ENCODE measurements at places on chromosomes 11 and 22.

GRCh38 chr11:118837868-118838267, 45.8 kb upstream of the CXCR5 start:
- DNase-seq = no peak

DNA sequence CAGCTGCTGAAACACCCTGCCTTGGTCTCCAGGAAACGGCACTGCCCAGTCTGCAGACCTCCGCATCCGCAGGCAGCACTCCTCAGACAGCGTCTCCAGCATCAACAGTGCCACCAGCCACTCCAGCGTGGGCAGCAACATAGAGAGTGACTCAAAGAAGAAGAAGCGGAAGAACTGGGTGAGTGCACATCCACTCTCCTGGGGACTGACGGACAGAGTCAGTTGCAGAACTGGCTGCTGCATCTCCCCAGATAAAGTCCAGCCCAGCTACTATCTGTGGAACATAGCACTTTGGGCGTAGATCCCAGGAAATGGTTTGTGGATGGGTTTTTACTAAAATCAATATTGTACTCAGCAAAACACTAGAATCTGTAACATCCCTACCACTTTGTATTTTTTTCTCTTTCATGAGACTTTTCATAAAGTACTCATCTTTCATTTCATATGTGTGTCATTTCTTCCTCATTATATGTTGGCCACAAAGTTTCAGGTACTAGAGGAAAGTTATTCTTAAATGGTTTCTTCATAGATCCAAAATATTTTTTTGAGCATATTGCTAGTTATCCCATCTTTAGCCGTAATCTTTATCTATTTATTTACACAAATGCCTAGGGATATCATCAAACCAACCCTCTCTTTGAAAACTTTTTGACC, 80.1 kb downstream of the DBX1 start:
- DNase-seq = no peak

DNA sequence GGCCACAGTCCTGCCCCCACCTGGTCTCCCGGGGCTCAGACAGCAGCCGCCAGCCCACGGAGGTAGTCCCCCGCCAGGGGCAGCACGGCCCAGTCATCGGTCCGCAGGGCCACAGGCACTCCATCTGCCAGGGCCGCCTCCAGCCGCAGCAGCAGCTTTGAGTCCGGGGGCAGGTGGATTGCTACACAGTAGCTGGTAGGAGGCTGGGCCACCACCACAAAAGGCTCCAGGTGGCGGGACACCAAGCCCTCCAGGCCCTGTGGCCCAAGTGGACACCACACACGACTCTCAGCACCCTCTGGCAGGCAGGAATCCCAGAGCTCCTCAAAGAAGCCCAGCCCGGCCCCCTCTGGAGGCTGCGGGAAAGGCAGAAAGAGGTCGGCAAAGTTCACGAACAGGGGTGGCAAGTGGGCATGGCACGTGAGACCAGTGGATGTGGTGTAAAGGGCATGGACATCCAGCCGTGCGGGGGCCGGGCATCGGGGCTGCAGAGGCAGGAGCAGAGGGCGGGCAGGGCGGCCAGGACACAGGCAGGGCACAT, 2.9 kb downstream of the AP5B1 start:
- DNase-seq = peak; percentile 53

DNA sequence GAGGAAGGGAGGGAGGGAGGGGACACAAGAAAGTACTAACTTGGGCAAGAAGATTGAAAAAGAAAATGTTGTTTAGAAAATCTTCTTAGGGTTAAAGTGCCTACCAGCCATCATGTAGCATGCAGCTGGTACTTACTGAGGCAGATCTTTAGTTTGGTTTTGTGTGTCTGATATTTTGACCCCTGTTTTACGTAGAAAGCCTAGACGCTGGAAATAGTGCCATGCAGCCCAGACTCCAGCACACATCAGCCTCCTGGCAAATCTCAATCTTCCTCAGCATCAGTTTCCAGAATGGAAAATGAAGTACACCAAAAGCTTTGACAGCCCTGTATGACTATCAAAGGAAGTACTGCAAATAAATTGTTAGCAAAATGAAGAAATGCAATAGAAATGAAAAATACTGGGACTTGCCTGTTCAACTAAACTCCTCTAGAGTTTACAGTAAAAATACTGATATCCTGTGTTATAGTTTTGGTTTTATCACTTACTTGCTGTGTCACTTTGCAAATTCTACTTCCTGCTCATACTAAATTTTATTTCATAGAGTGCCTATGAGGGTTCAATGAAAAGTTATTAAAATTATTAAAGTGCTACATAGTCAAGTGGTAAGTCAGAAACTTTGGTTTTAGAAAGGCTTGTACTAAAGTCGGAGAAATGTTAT, 7.4 kb downstream of the USP28 start:
- no peak for DNase-seq

DNA sequence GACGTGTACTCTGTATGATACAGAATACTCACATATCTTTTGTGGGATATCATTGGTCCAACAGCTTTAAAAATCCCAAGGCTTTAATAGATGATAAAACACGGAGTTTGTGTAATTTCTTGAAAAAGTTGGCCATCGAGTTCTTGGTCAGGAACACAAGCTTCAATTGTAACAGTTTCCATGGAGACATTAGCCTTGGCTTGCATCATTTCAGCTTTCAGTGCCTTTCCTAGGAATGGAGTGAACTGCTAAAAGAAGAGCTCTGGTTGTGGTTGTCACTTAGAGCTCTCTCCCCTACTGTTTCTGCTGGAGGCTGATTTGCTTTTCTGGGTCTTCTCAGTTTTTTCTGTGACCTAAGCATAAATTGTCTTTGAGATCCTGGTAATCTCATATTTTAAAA, 14.2 kb downstream of the BMAL1 start:
- DNase-seq = no peak

DNA sequence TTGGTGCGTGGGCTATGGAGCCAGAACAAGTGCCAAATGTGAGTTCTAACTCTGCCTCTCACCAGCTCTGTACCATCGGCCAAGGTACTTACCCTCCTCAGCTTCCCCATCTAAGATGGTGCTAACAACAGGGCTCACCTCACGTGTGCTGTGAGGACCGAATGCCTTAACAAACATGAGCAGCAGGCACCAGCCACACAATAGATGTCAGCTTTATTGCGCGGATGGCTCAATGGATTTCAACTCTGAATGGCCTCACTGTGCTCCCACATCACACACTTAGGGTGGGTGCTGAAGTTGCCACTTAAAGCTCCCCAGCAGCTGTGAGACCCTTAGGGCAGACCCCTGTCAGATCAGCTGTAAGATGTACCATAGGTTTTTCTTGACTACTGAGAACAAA, 24.1 kb downstream of the RELT start:
- DNase-seq = no peak

- peak; percentile 57 for DNase-seq
These were observed 705 bp downstream of the UNC93B1 start for GRCh38 chr11:68002938-68003845.

DNA sequence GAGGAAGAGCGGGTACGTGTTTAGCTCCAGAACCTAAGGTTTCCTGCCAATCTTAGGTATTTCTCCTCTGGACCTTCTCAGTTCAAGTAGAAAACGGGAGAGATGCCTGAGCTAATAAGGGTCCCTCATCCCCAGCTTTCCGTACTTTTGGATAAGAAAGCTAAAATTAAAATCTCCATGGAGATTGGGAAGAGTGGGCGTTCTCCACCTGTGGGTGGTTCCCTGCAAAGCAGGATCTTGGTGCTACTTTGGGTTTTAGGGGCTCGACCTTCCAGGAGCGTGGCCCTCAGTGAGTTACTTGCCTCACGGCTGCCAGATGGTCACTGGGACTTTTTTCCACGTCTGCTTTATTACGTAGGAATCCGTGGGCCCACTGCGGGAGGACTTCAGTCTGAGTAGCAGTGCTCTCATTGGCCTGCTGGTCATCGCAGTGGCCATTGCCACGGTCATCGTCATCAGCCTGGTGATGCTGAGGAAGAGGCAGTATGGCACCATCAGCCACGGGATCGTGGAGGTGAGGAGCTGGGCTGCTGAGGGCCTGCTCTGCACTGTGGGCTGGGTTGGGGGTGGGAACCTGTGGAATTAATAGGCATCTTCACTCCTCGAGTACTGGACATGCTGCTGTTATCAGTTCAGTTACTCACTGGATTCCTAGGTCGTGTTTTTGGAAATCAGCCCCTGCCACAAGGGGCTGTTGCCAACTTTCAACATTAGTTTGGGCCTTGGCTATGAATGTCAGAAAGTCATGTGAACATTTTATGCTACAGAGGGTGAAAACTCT, 17.8 kb upstream of the ST14 start:
- no peak for DNase-seq

- DNase-seq = no peak
These were observed 29.4 kb downstream of the IFT27 start for GRCh38 chr22:36746375-36746970.

- no peak for DNase-seq
These were observed 69.3 kb upstream of the CTSC start for GRCh38 chr11:88406876-88407275.

DNA sequence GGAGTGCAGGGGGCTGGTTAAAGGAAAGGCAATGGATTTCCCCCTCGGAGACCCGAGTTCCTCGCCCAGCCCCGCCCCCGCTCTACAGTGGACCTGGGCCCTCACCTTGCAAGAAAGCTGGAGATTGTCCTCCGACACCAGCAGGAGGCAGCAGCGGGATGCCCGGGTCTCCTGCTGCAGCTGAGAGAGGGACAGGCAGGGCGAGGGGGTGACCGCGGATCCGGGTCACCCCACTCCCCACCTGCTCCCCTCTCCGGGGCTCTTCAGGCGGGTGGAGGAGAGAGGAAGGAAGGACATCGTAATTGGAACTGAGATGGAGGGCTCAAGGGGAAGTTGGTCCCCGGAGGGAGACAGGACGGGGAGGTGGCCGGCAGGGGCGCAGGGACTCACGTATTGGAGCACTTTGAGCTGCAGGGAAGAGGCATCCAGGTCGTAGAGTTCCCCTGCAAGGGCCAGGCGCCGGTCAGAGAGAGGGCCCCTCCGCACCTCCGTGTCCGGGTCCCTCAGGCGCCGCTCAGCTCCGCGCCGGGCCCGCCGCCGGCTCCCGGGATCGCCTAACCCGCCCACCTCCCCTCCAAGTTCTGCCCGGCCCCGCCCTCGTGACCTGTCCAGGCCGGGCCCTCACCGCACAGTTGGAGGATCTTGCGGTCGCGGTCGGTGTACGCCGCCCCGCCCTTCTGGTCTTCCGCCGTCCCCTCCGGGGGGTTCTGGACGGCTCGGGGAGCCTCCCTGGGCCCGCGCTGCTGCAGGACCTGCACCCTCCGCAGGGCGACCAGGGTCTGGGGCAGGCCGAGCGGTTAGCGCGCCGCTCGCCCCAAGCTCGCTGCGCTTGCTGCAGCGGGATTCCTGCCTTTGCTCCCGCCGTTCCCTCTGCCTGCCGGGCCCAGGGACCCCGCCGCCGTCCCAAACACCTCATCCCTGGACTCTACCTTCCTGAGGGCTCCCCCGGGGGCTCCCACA, 84.1 kb downstream of the PDE2A start:
- DNase-seq = no peak

- no peak for DNase-seq
These were observed 245.4 kb downstream of the GRIK4 start for GRCh38 chr11:120756931-120757330.

- no peak for DNase-seq
These were observed 283.1 kb downstream of the TENM4 start for GRCh38 chr11:79157738-79158137.

- no peak for DNase-seq
These were observed 59.5 kb downstream of the LINC01488 start for GRCh38 chr11:69541001-69541285.

DNA sequence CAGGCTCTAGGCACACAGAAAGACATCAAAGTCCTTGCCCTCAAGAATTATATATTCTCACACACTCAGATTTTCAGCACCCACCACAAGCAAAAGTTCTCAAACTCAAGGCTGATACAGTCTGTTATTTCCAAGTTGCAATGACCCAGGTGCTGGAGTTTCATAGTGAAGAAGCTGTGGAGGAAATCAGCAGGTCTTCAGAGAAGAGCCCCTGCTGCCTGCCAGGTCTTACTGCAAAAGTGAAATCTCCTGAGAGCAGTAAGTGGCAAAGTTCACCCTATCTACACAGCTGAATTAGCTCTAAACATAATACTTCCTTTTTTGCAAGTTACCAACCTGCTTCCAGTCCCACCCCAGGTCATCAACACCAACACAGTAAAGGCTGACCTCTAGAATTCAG, 64.6 kb downstream of the RPL27A start:
- DNase-seq = no peak

DNA sequence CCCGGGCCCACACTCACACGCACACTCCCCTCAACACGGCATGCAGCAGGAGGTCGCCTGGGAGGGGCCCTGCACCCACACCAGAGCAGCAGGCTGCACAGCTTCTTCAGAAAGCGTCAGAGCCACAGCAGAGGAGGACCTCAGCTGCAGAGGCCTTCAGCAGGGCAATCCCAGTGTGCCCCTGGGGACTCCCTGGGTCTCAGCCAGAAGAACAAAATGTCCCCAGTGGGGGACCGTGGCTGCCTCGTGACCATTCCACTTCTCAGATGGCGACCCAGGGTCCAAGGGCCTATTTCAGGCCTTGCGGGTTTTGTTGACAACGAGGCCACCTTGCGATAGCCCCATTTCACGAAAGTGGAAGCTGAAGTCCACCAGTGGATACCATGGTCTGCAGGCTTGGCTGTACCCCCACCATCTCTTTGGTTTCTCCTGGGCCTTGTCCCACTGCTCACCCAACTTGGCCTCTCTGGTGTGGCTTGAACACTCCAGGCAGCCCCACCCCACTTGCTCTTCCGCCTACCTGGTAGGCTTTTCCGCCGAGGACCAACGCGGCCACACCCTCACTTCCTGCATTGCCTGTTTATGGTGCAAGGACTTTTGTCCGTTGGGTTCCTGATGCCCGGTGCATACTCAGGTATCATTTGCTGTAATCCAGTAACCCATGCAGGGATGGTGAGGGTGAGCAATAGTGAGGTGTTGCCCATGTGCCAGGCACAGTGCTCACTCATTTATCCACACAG, 38.1 kb downstream of the MB start:
- no peak for DNase-seq

GRCh38 chr11:15286465-15286864, 171.7 kb downstream of the INSC start:
- DNase-seq = no peak

- DNase-seq = no peak
These were observed 439 bp downstream of the SPA17 start for GRCh38 chr11:124674168-124674517.

GRCh38 chr11:35419184-35419829, at the start of gene SLC1A2:
Gene SLC1A2, minus strand, starts transcription at chr11:35419558. Its CDS starts 592 bp downstream, at chr11:35418966.
- DNase-seq = peak; percentile 18

- DNase-seq = no peak
These were observed 174.4 kb upstream of the NARS2 start for GRCh38 chr11:78748918-78749690.

- DNase-seq = no peak
These were observed 1.5 kb upstream of the GSC2 start for GRCh38 chr22:19151329-19152191.

Data from SJSA1 (cell line).